ENCODE measurements at places on chromosomes 1 and 21.

DNA sequence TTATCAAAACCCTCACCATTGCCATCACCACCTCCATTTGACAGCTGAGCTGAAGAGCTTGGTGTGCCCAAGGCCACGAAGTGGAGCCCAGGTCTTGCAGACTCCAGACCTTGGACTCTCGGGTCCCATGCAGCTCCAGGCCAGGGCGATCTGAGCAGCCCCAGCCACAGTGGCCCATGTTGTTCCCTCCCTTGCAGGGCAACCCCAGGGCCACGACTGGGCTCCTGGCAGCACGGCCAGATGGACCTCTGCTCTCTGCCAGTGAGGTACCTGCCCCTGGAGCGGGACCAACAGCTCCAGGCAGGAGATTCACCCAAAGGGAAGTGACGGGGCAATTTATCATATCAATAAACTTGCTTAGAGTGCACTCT is 182.7 kb upstream of the VAMP3 start:
- DNase-seq = no peak

- DNase-seq = no peak
Measured at GRCh38 chr1:150798525-150798924, 9.5 kb downstream of the CTSK start.

- no peak for DNase-seq
Measured at GRCh38 chr1:27509127-27510080, 19.4 kb upstream of the WASF2 start.

DNA sequence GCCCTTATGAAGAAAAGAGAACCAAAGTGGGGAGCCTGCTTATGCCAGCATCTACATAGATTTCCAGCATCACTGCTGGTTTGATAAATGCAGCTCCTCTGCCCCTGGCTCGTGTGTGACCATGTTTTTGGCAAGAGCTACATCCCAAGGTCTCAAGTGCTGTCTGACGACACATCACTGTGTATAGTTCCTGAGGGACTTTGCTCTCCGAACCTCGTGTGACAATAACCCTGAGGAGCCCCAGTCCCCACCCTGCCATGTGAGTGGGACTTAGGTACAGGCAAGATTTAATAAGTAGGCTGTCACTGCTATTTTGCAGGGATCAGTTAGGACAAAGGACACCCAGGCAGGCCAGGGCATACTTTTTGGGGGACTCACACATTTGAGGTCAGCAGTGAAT is 28.8 kb upstream of the RERE start:
- no peak for DNase-seq

- DNase-seq = no peak
Measured at GRCh38 chr1:205917466-205918238, 25.6 kb downstream of the SLC26A9 start.

GRCh38 chr1:14597343-14598006 is 1.0 kb upstream of the KAZN start:
- DNase-seq = no peak

DNA sequence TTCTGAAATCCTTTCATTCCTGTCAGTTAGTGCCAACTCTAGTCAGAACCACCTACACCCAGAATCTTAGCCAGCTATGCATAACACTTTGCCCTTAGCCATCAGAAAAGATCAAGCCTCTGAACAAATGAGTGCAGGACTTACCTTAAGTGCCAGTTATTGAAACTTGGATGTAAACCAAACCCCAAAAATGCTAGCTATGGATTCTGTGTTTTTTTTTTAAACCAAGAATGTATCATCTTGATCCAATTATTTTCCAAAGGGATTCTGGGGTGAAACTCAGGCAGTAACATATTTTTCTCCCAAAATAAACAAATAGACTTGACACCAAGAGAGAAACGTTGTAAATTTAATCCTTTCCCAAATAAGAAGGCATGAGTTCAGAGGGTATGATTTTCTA is 538.6 kb upstream of the ADAMTS5 start:
- DNase-seq = peak; percentile 5

DNA sequence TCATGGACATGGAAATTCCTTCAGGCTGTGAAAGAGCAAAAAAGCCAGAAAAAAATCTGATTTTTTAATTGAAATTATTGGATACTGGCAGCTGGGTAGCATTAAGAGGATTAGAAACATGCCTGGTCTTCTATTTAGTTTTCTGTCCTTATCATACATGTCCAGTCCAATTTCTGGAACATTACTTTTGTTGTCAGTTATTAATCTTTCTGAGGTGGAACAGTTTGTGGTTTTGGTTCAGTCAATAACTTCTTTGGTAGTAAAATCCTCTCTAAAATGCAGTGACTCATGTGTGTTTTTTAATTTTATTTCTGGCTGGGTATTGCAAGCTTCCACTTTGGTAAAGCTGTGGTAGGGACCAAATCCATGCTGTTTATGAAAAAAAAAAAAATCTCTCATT is 687.0 kb upstream of the ADGRL2 start:
- DNase-seq = no peak

GRCh38 chr1:158155673-158156072 is 25.0 kb upstream of the CD1D start:
- DNase-seq = no peak

- no peak for DNase-seq
Measured at GRCh38 chr1:96472471-96472870, 249.1 kb upstream of the PTBP2 start.

GRCh38 chr1:23283667-23284602 is 60.1 kb downstream of the HNRNPR start:
- peak; percentile 12 for DNase-seq

DNA sequence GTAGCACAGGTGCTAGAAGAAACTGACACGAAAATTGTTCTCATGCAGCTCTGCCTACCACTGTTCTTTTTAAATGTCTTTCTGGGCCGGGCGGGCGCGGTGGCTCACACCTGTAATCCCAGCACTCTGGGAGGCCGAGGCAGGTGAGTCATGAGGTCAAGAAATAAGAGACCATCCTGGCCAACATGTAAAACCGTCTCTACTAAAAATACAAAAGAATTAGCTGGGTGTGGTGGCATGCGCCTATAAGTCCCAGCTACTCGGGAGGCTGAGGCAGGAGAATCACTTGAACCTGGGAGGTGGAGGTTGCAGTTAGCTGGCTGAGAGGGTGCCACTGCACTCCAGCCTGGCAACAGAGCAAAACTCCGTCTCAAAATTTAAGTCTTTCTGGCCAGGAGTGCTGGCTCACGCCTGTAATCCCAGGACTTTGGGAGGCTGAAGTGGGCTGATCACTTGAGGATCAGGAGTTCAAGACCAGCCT is 947 bp upstream of the RIT1 start:
- DNase-seq = no peak

DNA sequence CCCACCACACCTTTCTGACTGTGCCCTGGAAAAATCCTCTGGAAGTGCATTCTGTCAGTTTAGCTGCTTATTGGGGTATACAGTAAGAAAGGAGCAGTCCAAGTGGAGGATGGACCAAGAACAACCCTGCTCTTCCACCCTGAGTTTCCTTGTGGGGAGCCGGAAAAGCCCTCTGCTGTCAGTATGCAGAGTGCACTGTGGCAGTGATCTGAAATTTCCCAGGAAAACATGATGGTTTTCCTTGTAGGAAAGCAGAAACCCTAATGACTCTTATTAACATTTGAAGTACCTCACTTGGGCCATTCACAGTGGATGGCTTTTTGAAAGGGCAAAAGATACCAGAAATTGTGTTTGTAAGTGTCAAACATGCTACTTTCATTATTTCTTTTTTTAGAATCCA is 20.5 kb downstream of the ELAVL4 start:
- DNase-seq = no peak

DNA sequence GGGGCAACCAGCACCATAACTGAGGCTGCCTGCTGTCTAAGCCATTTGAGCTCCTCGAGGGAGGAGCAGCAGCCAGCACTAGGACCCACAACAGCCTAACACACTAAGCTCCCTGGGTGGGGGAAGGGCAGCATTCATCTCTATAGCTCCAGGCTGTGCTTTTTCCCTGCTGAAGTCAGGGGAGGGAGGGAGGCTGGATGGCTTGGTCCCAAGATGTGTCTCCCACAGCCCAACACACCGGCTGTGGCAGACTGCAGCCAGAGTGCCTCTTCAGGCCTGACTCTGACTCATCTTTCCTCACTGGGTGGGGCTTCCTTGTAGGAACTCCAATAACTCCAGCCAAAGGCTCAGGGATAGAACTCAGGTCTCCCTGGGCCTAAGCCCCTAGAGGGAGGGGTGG is 296.3 kb downstream of the PRDM2 start:
- DNase-seq = no peak

GRCh38 chr1:70552662-70553566 is 141.8 kb downstream of the CTH start:
- DNase-seq = no peak

DNA sequence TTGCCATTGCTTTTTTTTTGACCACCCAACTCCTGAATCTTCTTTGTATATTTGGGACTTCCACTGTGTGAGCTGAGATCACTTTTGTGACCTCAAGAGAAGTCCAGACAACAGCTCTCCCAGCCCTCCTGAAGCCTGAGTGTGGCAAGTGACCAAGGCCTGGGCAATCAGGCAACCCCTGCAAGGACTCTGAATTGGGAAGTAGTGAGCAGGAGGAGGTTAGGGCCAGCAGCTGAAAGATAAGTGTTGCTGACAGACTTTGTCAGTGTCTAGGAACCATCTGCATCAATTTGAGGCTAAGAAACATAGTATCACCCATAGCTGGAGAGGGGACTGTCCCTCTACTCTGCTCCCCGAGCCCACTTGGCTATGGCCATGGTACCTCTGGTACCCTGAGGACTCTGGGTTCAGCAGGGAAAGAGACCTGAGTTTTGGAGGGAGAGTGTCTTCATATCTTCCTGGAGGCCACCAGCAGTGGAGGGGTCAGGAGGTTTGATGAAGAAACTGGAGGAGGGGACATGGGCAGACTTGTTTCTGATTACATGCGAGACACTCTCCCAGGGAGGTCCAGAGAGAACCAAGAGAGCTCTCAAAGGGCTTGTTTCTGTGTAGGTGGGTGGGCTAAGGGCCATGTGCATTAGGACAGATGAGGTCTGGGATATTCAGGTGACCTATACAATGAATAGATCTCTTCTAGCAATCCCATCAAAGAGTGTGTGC is 147.0 kb upstream of the DNAH14 start:
- DNase-seq = no peak

- peak; percentile 24 for DNase-seq
Measured at GRCh38 chr1:219927956-219928790, at the start of gene SLC30A10. Gene SLC30A10 (minus strand): TSS chr1:219928557. CDS start chr1:219928440, 117 bp downstream.

DNA sequence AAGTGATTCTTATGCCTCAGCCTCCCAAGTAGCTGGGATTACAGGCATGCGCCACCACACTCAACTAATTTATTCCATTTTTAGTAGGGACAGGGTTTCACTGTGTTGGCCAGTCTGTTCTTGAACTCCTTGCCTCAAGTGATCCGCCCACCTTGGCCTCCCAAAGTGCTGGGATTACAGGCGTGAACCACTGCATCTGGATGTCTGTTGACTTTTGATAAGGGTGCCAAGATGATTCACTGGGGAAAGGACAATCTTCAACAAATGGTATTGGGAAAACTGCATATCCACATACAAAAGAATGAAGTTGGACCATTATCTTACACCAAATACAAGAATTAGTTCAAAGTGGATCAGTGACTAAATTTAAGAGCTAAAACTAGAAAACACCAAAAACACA is 19.8 kb downstream of the RO60 start:
- DNase-seq = no peak

DNA sequence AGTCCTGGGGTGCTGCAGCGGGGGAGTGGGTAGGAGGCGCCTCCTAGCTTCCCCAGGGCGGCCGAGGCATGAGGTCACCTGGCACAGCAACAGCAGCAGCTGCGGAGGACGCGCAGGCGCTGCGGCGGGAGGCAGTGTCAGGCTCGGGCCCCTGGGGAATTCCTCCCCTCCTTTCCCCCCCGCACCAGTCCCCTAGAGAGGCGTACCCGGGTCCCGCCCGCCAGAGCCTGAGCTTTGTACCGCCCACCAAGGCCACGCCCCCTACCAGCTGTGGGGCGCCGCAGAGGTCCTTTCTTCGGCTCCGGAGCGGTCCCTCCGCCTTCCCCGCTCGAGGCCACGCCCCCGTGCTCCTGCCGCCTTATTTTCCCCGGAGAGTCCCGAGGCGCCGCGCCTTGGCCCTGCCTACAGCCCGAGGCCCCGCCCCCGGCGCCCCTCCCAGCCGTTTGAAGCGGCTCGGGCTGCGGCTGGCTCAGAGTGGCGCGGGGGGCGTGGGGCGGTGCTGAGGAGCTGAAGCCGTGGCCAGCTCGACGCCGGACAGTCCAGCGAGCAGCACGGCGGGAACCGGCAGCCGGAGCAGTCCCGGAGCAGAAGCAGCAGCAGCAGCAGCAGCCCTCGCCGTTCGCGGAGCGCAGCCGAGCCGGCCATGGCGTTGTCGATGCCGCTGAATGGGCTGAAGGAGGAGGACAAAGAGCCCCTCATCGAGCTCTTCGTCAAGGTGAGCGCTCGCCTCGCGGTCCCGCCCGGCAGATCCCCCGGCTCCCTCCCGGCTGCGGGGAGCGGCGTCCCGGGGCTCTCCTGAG is at the start of gene CLIC4:
CLIC4 (plus strand) TSS at position 537 of the 800 bp plus-strand sequence; CDS start at position 644, 107 bp downstream.
- DNase-seq = peak; percentile 92

DNA sequence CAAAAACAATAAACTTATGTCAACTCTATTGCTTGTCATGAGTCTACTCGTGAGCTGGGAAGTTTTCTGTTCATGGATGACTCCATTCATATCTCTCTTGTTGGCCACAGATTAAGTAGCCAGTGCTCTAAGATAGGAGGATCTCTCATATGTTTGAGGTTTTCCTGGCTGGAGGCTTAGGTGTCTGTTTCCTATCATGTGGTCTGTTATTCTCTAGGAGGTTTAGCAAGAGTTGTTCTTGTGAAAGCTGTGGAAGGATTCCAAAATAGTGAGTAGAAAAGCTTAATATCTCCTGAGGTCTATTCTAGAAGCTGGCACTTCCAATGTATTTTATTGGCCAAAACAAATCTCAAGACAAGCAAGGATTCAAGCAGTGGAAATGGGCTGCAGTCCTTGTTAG is 5.8 kb upstream of the KRTAP20-2 start:
- no peak for DNase-seq

DNA sequence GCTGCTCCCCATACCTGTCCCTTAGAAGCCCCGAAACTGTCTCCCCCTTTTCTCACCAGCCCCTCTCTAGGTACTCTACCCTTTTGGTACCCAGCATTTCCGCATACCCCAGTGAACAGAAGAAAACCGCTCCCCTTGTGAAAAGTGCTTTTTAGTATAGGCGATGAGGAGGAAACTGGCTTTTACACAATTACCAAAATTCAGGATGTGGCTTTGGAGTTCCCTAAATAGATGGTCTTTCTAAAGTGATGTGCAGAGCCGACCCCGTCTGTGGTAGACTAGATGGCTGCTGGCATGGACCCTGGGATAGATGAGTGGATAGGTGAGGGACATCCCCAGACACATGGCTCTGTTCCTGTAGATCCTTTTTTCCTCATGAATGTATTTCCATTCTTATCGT is 2.6 kb upstream of the PER3 start:
- no peak for DNase-seq

GRCh38 chr1:209497729-209498128 is 85.8 kb upstream of the CAMK1G start:
- no peak for DNase-seq

DNA sequence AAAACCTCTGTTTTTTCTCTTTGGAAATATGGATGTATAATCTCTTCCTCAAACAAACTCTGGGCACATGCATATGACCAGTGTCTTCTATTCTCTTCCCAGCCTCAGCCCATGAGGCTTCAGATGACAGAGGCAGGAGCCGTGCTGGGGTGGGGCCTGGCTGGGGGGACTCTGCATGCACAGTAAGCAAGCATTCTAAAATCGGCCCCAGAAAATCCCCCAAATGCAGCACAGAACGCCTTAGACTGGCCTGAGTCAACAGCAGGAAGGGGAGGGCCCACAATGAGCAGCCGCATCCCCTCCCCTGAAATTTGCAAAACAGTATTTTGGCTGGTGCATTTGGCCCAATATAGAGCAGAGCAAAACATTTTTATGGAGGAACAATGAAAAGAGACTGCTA is 47.8 kb downstream of the ITPKB start:
- DNase-seq = no peak

- no peak for DNase-seq
Measured at GRCh38 chr1:151843398-151843797, 3.8 kb upstream of the C2CD4D start.

Measured in hepatic stellate cell (primary cell).